ENCODE measurements at places on chromosomes 7 and 10.

DNA sequence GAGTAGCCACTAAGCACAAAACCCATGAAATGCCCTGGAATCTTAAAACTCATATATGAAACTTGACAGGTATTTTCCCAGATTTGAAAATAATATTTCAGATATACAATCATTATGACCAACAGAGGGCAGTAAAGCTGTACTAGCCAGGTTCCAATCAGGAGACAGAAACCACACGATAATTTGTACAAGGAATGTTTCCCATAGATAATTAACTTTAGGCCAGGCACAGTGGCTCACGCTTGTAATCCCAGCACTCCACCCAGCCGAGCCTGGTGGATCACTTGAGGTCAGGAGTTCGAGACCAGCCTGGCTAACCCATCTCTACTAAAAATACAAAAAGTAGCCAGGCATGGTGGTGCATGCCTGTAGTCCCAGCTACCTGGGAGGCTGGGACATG lies 31.0 kb upstream of the NUB1 start:
- peak; percentile 22 for DNase-seq

DNA sequence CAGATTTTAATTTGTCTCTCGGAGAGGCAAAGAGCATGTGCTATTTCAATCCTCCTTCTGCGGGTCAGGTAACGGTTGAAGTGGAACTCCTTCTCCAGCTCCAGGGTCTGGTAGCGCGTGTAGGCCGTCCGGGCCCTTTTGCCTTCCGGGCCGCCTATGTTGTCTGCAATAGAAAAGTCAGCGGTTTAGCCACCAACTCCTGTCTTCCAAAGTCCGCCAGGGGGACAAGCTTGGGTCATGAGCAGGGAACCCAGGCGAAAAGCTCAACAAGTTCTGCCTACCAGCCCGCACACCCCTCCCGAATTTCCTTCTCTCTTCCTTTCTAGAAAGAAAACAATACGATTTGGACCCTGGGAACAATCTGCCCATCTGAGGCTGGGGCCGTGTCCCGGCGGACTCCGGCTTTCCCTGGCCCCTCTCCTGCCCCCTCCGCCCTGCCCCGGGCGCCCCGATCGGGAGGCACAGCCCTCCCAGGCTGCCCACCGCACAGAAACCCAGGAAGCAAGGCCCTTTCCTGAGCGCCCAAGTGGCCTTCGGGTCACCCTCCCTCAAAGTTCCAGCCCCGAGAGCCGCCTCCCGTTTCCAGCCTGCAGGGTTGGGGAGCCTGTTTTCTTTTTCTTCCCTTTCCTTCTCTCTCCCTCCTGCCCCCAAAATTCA lies 1.4 kb downstream of the HOXA5 start:
- no peak for DNase-seq

GRCh38 chr7:27066148-27066547 lies 29.7 kb downstream of the HOXA1 start:
- no peak for DNase-seq

DNA sequence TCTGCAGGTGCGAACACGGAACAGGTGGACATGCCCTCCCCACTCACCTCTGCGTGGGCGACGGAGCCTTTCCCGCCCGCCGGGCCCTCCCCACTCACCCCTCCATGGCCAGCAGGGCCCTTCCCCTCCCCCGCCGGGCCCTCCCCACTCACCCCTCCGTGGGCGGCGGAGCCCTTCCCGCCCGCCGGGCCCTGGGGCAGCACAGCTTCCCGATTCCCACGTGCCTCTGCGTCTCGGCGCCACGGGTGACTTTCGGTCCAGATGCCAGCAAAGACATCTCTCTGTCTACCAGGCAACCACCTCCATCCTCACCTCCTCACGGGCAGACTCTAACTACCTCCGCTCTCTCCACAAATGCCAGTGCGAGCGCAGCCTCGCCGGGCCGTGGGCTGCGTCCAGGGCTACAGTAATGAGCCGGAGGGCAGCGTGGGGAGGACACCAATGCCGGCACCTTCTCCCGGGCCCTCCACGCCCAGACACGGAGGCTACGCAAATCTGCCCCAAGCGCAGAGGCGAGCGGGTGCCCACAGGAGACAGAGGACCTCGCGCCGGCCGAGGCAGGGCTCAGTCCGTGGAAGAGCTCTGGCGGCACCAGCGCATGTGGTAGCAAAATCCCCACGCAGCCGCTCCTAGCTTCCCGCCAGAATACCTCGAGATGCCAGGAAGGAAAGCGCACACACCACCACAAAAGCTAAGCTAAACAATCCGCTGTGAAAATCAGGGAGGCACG lies 21.8 kb downstream of the GPER1 start:
- no peak for DNase-seq

GRCh38 chr7:19249281-19249680 lies 104.1 kb upstream of the FERD3L start:
- no peak for DNase-seq

- no peak for DNase-seq
These were observed 396.6 kb upstream of the KLF6 start for GRCh38 chr10:4181621-4182049.

- no peak for DNase-seq
These were observed 11.9 kb upstream of the TSPAN15 start for GRCh38 chr10:69439350-69439739.

DNA sequence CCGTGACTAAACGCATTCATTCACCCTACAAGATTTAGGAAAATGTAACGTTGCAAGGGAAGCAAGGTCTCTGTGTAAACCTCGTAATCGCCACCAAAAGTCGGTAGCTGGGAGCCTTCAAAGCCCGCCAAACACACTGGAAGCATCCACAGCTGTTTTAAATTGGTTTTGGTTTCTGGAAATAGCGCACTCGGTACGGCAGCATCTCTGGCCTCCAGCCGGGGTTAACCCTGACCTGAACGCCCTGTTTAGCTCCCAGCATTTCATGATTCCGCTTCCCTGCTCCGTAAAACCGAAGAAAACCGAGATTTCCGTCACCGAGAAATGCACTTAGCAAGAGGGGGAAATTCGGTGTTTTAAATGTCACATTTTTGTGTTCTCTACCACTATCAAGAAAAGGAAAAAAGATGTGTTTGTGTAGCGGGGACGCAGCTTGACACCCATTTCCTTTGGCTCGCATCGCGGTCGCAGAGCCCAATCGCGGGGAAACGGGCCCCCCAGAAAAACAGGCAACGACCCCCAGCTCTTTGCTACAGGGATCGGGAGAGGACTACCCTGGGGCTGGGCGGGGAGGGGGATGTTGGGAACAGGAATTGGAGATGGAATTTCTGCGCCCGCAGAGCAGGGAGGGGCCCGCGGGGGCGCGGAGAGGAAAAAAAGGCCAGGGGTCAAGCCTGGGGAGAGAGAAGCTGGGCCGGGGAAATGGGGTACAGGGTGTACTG lies 646 bp downstream of the SGCE start:
- DNase-seq, result no peak

Data from CD4-positive, alpha-beta T cell treated with Interleukin-17A for 1 hour (primary cell).